ENCODE measurements at places on chromosomes 1 and 21.

DNA sequence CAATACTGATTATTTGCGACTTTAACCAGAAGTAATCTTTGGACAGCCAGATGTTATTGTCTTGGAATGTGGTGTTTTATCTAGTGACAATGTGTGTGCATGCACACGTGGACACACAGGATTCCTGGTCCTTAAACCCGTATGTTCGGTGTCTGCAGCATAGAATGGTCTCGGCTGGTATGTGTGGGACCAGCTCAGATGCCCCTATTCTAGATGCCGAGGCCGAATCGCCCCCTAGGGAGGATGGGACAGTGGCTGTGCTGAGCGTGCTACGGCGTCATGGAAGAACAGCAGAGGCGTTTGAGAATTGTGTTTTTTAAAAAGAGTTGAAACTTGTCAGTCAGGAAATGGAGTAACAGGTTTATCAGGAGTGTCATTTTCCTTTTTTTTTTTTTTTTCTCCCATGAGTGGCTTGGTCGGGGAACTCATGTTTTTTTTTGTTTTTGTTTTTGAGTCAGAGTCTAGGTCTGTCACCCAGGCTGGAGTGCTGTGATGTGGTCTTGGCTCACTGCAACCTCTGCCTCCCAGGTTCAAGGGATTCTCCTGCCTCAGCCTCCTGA is 30.1 kb downstream of the SKI start:
- no peak for DNase-seq

- DNase-seq: no peak
Observed at GRCh38 chr1:151512801-151513625, 1.8 kb downstream of the CGN start.

DNA sequence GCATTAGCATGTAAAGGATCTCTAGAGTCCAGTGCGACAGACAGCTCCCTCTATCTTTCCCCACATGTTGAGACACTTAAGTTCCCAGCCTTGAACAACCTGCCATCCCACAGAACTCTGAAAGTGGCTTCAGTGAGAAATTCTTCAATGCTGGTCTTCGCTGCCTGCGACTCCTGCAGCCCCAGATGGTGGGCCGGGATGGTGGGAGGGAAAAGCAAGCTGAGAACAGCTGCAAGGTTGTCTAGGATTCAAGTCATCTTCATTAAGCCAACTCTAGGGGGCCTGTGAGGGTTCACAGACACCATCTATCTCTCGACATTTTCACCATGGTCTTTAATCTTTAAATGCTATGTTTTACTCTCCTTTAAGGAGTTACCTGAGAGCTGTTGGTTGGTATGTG is 185.5 kb upstream of the C1orf174 start:
- DNase-seq: no peak

GRCh38 chr1:62281922-62282555 is 37.2 kb downstream of the KANK4 start:
- no peak for DNase-seq

GRCh38 chr1:163836481-163836880 is 514.7 kb downstream of the NUF2 start:
- no peak for DNase-seq
